ENCODE measurements at places on chromosomes 7 and 10.
A peak's percentile ranks its signal among the peaks of the same experiment; 100 is the strongest.

DNA sequence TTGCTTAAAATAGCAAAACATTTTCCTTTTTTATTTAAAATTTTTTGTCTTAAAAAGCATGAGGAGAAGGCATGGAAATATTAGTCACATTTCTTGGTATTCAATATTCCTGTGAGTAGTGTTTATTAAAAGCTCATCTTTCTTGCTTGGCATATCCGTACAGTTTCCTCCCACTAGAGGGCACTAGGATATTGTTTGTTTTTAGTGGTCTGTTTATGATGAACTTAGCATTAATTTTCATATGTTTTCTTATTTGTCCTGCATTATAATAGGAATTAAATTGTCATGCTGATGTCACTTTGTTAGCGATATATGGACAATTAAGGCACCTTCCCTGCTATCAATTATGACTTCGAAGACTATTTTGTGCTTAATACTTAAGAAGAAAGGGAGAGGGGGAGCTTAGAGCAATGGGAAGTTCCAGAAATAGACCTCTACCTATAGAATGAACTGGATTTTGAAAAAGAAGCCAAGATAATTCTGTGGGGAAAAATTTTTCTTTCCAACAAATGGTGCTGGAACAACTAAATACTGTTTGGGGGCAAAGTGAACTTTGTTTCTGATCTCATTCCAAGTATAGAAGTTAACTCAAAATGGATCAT, 91.0 kb upstream of the STRIP2 start:
- DNase-seq: peak; percentile 50

GRCh38 chr10:94103801-94104221, 110.1 kb downstream of the PLCE1 start:
- no peak for DNase-seq

- peak; percentile 48 for DNase-seq
Measured at GRCh38 chr10:42932735-42933447, 144.0 kb upstream of the RET start.

DNA sequence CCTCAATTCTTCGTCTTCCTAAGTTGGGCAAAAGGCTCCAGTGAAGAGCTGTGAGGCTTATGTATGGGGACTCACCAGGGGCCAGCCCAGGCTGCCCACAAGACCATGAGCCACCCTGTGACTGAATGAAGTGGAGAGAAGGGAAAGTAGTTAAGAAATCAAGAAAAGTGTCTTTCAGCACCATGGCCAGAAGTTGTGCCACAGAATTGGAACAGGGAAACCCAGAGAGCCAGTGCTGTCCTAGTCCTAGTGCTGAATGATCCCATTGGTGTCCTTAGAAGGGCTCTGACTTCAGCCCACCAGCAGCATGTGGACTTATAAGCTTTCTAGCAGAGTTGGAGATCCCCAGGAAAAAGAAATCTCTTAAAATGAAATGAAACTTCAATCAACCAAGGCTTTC, 37.0 kb upstream of the CCSER2 start:
- DNase-seq: no peak

GRCh38 chr7:12074889-12075288, 136.2 kb upstream of the TMEM106B start:
- DNase-seq: no peak

- no peak for DNase-seq
Measured at GRCh38 chr7:55088107-55088506, 69.3 kb downstream of the EGFR start.

- DNase-seq: no peak
Measured at GRCh38 chr10:124143721-124144120, 50.3 kb upstream of the CHST15 start.

DNA sequence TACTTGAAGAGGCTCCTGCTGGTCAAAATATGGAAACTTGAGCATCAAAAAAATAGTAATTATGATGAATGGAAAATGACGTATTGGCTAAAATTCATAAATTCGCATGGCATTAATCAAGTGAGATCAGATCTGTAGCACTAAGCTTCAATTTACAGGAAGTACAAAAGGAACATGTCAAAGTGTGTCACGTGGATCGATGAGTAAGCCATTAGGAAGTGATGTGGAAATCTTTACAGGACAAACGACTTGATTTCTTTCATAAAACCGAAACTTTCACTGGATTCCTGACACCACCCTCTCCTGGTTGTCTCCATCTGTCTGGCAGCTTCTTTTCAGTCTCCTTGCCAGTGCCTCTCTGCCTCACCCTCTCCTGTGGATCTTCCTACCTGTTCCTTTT, 25.8 kb downstream of the AKR1C8 start:
- DNase-seq: no peak

- DNase-seq: no peak
Measured at GRCh38 chr10:83166344-83166743, 973.0 kb upstream of the GHITM start.

- DNase-seq: no peak
Measured at GRCh38 chr7:130632111-130632510, 36.4 kb downstream of the COPG2 start.

- DNase-seq: peak; percentile 8
Measured at GRCh38 chr7:3010161-3010560, 33.5 kb downstream of the CARD11 start.

DNA sequence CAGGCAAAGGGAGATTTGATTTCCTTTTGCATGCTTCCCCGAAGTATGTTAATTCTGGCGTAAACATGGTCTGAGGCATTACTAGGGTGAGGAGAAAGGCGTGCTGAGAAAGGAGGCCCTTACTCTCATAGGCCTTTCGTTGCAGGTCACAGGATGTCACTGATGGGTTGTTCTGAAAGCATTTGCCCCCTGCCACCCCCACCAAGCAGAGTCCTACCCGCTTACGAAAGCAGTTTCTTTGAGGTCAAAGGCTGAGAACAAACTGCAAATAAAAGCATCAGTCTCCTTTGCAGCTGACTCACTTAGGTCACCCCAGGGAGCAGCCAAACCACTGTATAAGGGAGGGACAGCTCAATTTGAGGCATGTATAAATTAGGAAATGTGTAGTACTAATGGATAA, 57.1 kb downstream of the BPGM start:
- no peak for DNase-seq

DNA sequence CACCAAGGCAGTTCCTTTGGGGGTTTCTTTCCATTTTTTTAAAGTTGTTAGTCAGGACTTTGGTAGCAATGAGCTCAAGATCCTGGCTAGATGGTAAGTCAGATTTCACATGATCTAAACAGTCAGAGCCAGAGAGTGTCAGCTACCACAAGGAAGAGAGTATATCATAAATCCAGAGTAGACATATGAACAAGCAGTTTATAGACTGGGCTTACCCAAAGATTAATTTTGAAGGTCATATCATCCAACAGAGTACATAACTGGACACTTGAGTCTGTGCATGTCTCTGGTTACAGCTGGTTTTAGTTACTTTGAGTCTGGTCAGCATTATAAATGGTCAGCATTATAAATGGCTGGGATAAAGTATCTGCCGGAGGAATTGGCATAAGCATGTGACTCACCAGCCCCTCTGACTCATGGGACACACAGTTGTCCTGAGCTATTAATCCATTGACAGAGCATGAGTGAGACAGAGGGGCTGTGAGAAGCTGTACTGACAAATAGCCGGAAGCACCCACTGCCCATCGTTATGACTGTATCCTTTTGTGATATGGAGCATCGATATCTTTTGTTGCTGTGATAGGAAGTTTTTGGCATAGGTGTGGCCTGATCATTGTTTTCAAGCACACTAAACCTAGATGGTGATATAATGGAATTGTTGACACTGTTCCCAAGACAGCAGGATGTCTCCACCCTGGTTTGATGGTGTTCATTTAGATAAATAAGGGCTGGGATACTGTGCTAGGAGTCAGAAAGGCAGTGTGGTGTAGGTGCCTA, 19.3 kb downstream of the PPP1R3C start:
- DNase-seq: no peak

DNA sequence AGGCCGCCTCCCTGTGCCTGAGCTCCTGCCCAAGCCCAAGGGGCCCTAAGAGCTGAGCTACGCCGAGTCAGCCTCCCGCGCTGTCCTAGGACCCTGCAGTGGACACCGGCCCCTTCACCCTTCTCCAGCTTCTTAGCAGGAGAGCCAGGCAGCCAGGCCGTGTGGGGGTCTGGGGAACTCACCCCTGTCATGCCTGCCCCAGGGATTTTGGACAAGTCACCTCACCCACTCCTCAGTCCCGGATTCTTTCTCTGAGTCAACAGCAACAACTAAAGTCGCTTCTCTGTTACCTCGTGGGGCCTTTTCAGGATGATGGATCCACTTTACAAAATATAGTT, 79.3 kb downstream of the MKI67 start:
- DNase-seq: no peak

DNA sequence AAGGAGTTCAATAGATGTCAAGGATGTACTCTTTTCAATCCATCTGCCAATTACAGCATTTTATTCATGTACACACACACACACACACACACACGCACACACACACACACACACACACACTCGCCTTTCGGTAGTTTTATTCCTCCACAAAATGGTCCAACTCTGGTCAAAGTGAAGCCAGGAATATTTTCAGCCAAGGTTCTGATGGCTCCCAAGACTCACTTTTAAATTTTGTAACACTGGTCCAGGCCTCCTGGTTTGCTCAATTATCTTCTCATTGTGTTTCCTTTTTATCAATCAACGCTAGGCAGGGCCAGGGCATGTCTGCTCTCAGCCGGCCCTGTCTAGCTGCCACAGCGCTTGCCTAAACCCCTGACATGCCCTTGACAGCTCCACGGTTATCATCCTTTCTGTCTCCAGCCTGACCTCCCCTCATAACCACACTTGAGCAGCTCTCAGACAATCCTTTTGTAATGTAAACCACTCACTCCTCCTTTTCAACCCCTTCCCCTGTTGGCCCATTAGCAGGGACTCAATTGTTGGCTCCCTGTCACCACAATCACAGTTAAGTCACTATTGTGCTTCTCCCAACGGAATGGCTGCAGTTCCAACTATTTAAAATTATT, 115.1 kb downstream of the ICA1 start:
- no peak for DNase-seq

- no peak for DNase-seq
Measured at GRCh38 chr10:23310404-23310803, 34.2 kb downstream of the C10orf67 start.

DNA sequence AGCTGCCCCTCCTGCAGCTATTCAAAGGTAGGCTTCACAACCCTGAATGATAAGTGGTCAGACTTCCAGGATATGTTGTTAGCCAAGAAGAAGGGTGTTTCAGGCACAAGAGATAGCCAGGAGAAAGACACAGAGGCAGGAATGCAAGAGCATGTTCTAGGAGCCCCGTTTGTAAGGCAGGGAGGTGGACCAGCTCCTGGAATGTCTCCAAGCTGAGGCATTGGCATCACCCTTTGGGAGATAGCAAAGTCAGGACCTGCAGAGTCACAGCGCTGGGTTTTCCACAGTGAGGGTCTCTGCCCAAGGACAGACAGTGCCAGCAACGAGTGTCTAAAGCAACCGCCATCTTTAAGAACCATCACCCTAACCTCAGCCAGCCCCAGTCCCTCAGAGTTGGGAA, 484.5 kb upstream of the ZMIZ1 start:
- no peak for DNase-seq

GRCh38 chr7:41890631-41891274, 187.9 kb upstream of the INHBA start:
- no peak for DNase-seq

- no peak for DNase-seq
Measured at GRCh38 chr10:48464121-48464870, 140.6 kb downstream of the ARHGAP22 start.

DNA sequence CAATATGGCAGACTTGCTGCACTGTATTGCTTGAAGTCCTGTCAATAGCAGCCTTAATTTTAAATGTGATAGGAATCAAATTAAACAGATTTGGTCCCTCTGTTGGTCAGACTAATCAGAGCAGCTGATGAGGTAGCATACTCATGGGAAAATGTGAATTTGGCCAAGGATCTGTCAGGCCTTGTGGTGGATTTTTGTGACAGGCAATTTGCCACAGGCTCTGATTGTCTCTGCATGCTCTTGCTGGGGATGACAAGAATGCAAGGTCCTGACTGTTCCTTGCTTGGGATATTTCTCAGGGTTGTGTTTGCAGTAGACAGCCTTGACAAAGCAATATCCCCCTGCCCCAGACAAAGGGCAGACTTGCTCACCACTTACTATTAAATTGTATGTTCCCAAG, 41.5 kb upstream of the GARS1 start:
- DNase-seq: no peak

GRCh38 chr7:156918635-156919034, 25.7 kb upstream of the LMBR1 start:
- no peak for DNase-seq

GRCh38 chr7:107506674-107507339, 37.0 kb downstream of the GPR22 start:
- DNase-seq: no peak

- no peak for DNase-seq
Measured at GRCh38 chr10:122407375-122408125, 33.0 kb downstream of the PLEKHA1 start.

- DNase-seq: peak; percentile 13
Measured at GRCh38 chr10:21494191-21495001, 31.1 kb downstream of the SKIDA1 start.

- DNase-seq: no peak
Measured at GRCh38 chr10:50416181-50416824, 165.0 kb upstream of the ASAH2 start.

Measured in CD4-positive, alpha-beta T cell treated with Interleukin-12 subunit alpha and Interleukin-12 subunit beta, for 1 hour (primary cell).